Posterior cingulate gyrus (tissue), 11 donors: ENCODE measurements at places on chromosomes 1 and 21.

- DNase-seq: peak; percentile 94
These were observed 39.8 kb upstream of the ZC3H12A start for GRCh38 chr1:37434292-37435225.

DNA sequence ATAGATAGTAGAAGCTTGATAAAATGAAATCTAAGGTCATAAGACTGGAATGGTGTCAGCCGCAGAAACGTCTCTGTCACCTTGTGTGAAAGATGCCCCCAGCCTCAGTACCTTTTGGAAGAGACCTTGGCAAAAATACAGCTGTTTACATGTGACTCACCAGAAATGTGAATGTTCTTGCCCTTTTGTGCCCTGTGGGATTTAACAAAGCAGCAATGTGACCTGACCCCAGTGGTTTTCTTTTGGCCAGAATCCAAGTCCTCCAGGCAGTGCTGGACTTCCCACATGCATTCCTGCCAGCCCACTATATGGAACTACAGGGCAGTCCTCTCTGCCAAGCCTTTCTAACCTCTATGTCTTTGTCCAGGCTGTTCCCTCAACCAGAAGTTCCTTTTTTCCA lies 27.2 kb upstream of the LRRC8C start:
- DNase-seq: no peak

- no peak for DNase-seq
These were observed 1.9 kb downstream of the AKR7A2 start for GRCh38 chr1:19310061-19310460.

- peak; percentile 2 for DNase-seq
These were observed 83.8 kb downstream of the STUM start for GRCh38 chr1:226632169-226632879.

DNA sequence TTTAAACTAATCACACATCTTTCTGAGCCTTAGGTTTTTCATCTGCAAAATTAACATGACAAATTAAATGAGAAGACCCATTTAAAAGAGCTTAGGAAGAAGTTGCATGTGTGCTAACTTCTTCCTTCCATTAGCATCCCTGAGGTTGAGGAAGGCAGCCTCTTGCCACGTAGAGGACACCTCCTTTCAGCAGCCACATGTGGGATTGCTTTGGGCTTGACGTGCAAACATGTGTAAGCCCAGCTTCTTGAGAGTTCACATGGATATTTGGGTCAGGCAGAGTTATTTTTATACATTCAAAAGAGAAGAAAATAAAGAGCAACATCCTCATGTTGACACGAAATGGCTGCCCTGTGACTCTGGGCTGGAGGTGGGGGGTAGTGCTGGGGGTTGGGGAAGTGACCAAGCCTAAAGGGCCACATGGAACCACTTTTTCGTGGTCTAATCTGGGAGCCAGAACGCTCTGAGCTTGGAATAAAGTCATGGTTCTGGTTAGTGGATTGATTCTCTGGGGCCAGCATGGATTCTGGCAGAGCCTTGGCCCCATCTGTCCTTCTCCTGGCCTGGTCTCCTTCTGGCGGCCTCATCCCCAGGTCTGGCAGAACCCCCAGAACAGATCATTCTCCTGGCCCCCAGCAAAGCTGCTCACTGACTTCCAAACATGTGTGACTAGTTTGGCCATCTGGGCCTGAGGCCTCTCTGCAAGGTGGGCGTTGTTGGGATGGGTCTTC lies 137.1 kb upstream of the USP24 start:
- DNase-seq: no peak
